ENCODE measurements at places on chromosomes 5 and 9. TPM values are rescaled to one million over a fixed set of nuclear protein-coding genes. Genes with fewer than 3 reads are reported as not detected.

DNA sequence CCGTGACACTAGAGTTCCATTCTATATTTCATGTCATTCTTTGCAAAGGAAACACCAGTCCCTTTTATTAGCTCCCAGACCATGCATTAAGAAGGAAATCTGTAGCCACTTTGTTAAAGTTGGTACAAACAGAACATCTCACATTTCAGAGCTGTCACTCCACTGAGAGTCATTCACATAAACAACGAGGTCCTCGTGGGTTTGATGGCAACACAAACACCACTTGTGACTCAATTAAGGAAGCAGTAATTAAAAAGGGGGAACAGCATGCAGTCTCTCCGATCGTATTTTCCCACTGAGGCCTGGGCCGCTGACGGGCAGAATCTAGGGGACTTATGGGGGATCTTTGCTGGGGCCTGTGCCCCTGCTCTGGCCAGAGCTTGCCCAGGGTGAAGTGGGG lies 94.2 kb upstream of the ZNF618 start:
- no peak for DNase-seq

GRCh38 chr9:134052491-134052890 lies 15.3 kb downstream of the BRD3 start:
- no peak for DNase-seq

The NRG2 gene
- total RNA-seq, result 2.1 TPM

GRCh38 chr5:15073453-15073852 lies 201.9 kb upstream of the ANKH start:
- DNase-seq, result no peak

The ADRB2 gene
- 3.5 TPM for total RNA-seq

The MYOZ3 gene
- total RNA-seq, result 9.9 TPM

The DMRT2 gene
- not detected for total RNA-seq

The NEUROG1 gene
- total RNA-seq, result not detected

The GRXCR2 gene
- total RNA-seq, result 0.94 TPM

GRCh38 chr9:101028346-101029314 lies at the start of gene PLPPR1:
PLPPR1 (plus strand) TSS chr9:101028727.
- peak; percentile 16 for DNase-seq

The SLC34A3 gene
- not detected for total RNA-seq

The LIFR gene
- total RNA-seq, result 57.0 TPM

The MARCOL gene
- not detected for total RNA-seq

The SLC45A2 gene
- not detected for total RNA-seq

DNA sequence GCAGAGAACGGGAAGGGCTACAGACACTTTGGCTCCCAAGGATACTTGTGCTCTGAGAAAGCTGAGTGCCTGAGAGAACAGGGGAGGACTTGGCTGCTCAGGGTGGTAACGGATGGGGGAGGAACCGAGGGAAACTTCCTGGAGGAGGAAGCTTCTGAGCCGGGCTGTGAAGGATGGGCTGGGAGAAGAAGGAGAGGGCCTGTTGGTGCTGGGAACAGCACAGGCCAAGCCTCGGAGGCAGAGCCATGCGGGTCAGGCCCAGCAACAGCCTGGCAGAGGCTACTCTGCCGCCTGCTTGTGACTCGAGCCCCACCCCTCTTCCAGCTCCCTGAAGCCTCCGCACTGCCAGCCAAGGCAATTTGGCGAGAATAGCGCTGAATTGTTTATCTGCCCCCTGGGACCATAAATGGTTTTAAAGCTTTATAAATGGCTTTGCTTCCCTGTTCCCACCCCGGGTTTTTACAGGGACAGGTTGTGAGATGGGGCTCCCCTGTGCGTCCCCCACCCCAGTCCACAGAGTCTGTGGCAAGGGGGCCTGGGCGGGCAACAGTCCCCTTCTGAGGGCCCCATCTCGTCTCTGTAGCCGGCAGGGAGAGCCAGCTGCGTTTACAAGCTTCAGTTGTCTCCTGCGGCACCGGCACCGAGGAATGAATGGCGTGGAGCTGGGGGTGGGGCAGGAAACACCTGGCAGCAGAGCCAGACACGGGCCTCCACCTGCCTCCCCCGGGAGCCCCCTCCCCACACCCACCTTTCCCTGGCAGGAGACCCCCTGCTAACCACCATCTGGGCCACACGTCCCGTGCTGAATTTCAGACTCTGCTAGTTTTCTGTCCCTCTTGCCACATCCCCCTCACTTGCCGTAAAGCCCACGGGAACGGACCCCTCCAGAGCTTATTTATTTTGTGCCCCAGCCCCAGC lies 24.4 kb downstream of the FAM163B start:
- DNase-seq, result no peak

DNA sequence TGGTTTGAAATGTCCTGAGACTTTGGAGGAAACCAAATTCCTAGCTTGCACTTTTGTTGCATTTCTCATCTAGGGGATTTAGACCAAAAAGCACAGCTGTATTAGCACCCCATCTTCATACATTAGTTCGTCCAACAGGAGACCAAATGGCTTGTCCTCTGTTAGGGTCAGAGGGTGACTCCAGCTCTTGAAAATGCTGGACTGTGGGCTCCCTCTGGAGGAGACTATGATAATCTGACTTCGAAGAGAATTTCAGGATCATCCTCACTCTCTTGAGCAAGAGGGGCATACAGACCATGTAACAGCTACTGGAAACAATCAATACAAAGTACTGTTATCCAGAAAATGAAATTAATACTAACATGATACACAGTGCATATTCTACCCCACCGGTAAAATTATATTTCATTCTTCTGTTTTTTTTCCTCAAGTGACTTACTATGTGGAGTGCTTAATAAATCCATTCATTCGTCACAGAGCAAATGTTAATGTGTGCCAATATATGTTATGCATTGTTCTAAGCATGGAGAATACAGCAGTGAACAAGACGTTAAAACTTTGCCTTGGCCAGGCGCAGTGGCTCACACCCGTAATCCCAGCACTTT lies 63.7 kb upstream of the PPP2CA start:
- DNase-seq, result no peak

DNA sequence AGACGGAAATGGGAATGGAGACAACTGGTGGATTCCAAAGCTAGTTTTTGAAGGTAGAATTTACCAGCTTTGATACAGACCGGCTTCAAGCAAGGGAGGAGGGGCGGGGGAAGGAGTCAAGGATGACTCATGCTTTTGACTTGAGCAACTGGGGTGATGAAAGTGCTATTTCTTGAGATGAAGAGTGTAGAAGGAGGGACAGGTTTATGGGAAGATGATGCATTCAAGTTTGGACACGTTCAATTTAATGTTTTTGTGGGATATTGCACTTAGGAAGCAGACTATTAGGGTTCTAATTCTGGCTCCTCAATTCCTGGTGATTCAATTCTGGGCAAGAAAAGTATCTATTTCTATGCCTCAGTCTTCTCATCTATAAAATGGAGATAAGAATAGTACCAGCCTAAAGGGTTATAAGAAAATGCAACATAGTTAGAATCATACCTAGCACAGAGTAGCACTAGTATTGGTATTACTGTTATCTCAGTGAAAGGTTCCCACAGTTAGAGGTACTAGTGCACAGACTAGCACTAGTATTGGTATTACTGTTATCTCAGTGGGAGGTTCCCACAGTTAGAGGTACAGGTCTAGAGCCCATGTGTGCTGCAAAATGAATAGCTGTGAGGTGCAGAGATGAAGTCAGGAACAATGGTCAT lies 4.6 kb downstream of the NIPAL4 start:
- DNase-seq, result no peak

DNA sequence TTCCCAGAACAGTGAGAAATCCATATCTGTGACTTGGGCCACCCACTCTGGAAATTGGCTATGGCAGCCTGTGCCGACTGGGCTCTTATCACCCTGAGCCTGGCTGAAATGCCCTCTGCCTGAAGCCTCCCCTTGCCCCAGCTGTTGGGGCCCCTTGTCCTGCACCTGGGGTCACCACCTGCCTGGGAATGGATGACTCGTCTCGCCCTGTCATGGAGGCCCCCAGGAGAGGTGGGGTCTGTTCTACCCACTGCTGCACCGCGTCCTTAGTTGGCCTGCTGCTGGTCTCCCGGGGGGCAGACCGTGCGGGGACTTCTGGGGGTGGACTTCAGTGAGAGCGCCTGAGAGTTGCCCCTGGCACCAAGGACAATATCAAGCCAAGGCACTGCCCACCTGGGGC lies 46.6 kb upstream of the COL5A1 start:
- no peak for DNase-seq

DNA sequence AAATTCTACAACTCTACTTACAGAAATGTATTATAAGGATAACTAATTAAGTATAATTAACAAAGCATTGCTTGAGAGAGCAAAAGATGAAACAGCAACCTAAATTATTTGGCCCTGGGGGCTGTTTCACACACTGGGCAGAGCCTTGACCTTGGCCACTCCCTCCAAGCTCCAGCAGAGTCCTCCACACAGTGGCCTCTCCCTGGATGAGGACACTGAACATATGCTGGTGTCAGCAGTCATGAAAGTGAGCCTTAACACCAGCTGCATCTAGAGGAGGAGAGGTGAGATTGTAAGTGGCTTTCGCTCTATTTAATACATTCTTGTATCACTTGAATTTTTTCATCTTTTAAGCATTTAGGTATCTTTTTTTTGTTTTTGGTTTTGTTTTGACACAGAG lies 23.3 kb upstream of the ZDHHC12 start:
- no peak for DNase-seq

DNA sequence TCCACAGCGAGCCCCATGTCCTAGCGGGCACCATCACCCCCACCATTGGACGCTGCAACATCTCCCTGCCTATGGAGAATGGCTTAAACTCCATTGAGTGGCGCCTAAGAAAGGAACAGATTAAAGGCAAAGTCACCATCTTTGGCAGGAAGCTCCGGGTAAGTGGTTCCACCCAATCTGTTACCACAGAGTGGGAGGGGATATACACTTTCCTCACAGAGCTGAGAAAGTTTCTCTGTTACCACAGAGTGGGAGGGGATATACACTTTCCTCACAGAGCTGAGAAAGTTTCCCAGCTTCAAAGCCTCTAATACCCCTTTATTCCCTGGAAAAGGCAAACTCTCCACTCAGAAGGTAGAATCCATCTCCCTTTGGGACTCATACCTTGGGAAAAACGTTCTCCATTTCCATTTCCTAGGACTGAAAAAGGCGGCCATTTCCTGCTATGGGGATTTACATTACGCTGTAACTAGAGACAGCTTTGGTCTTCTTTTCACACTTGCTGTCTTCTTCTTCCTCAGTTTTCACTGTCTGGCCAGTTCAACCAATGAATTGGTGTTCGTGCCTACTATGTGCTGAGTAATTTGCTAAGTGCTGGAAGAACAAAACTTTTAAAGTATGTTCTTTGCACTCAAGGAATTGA lies 63.4 kb upstream of the WWC1 start:
- DNase-seq, result no peak

DNA sequence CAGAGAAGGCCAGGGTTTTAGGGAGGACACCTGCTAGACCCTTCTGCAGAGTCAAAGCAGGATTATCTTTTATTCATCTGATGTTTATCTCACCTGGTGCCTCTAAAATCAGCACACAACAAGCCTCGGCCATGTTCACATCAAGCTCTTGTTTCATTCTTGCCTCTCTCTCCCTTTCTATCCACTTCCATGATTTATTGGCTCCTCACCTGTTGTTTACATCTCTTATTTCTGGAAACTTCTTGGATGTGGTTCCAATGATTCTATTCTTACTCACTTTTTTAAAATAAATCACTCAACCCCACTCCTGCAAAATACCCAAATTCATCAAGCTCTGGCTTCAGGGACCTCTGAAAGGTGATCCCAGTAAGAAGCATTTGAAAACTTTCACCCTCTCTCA lies 407.0 kb upstream of the KLF4 start:
- DNase-seq, result no peak

GRCh38 chr9:130938652-130939404 lies at the start of gene FIBCD1:
FIBCD1 (minus strand) TSS chr9:130939247; CDS start chr9:130938607, 640 bp downstream.
- no peak for DNase-seq

GRCh38 chr5:54148067-54148845 lies 162.1 kb downstream of the ARL15 start:
- DNase-seq, result no peak

The SNAPC4 gene
- total RNA-seq, result 5.2 TPM

The ENG gene
- 227 TPM for total RNA-seq

The SLC25A2 gene
- total RNA-seq, result not detected

- peak; percentile 15 for DNase-seq
Observed at GRCh38 chr5:120139039-120139438, 325.1 kb upstream of the PRR16 start.

The GARNL3 gene
- total RNA-seq, result 13.6 TPM

- DNase-seq, result peak; percentile 56
Observed at GRCh38 chr9:130680836-130681768, 12.5 kb upstream of the EXOSC2 start.

Data from heart right ventricle (tissue), 16 donors.